ENCODE measurements at places on chromosomes 5 and 9. TPM values are rescaled to one million over a fixed set of nuclear protein-coding genes. Genes with fewer than 3 reads are reported as not detected.

DNA sequence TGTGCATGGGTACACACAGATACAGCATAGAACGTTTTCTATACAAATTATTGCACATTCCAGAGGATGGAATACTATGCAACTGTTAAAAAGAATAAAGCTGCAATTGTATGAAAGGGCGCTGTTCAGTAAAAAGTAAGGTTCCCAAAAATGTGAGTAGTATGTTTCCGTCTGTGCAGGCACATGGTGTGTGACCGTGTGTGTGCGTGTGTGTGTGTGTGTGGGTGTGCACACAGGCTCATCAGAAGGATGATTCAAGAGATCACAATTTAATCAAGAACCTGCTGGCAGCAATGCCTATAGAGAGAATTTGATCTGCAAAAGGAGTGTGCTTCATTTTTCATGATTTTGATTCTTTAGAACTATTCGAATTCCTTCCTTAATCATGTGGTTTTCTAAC lies 76.3 kb downstream of the SEMA4D start:
- H3K4me3 ChIP-seq: peak overlapping the region; percentile 37
- peak overlapping the region; percentile 86 for H3K27ac ChIP-seq
- H3K36me3 ChIP-seq: peaks cover 70% of the 10 kb centered on the region
- DNase-seq: no peak
- H3K4me1 ChIP-seq: peaks cover 87% of the 10 kb centered on the region

BAAT gene
- 0.07 TPM for total RNA-seq

- no peaks in the 10 kb centered on the region for H3K36me3 ChIP-seq
- H3K27ac ChIP-seq: no peak overlapping the region
- H3K4me1 ChIP-seq: no peaks in the 10 kb centered on the region
- no peaks in the 10 kb centered on the region for H3K27me3 ChIP-seq
- H3K4me3 ChIP-seq: no peak overlapping the region
Observed at GRCh38 chr9:136316896-136317676, 10.3 kb upstream of the GPSM1 start.

GRCh38 chr9:92735636-92736562 lies 28.7 kb downstream of the BICD2 start:
- DNase-seq: no peak
- peaks cover 28% of the 10 kb centered on the region for H3K4me1 ChIP-seq

SLC34A3 gene
- total RNA-seq: not detected

MEGF10 gene
- total RNA-seq: not detected

DNA sequence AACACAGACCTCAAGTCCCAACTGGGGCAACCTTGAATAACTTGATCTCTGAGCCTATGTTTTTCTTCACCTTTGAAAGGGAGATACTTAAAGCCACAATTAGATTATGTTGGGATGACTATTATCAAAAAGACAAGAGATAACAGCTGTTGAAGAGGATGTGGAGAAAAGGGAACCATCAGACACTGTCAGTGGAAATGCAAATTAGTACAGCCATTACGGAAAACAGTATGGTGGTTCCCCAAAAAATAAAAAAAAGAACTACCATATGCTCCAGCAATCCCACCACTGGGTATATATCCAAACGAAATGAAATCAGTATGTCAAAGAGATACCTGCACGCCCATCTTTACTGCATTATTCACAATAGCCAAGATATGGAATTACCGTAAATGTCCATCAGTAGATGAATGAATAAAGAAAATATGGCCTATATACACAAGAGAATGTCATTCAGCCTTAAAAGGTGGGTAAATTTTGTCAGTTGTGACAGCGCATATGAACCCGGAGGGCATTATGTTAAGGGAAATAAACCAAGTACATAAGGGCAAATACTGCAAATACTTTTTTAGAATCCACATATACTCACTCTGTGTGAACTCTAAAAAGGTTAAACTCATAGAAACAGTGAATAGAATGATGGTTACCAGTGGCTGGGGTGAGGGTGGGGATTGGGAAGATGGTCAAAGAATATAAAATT lies 12.7 kb downstream of the FAT2 start:
- H3K4me3 ChIP-seq: no peak overlapping the region
- H3K27me3 ChIP-seq: peaks cover 17% of the 10 kb centered on the region
- H3K4me1 ChIP-seq: peaks cover 2% of the 10 kb centered on the region
- DNase-seq: no peak
- H3K36me3 ChIP-seq: no peaks in the 10 kb centered on the region
- no peak overlapping the region for H3K27ac ChIP-seq

DNA sequence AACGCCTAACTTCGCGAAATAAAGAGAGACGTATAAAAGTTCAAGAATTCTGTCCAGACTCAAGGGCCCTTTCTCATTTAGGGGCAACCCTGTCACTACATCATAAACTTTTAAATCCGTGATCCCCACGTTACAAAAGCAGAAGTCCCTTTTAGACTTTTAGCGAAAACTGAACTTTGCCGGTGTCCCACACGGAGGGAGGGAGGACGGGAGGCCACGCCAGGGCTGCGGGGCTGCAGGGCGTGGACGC lies 515 bp upstream of the F2R start:
- peak overlapping the region; percentile 41 for H3K27ac ChIP-seq
- DNase-seq: peak; percentile 74
- H3K36me3 ChIP-seq: no peaks in the 10 kb centered on the region
- peaks cover 30% of the 10 kb centered on the region for H3K4me1 ChIP-seq
- peak overlapping the region; percentile 88 for H3K4me3 ChIP-seq

DNA sequence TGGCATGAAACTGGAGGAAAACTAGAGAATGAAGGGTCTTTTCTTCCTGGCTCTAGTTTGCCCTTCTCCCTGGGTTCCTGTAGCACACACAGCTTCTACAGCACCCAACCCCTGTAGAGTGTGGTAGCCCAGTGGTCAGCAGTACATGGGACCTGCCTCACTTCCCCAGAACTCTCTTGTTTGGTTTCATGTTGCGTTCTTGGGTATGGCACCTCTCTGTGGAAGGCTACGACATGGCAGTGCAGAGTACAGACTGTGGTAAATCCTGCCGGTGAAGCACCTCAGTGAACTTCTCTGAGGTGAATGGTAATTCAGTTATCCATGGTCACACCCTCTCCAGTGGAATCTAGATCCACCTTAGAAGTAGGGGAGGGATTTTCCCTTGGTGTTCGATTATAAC lies 105.5 kb downstream of the TLR4 start:
- H3K4me3 ChIP-seq: no peak overlapping the region
- H3K27me3 ChIP-seq: peaks cover 10% of the 10 kb centered on the region
- no peak overlapping the region for H3K27ac ChIP-seq
- no peak for DNase-seq
- no peaks in the 10 kb centered on the region for H3K4me1 ChIP-seq
- no peaks in the 10 kb centered on the region for H3K36me3 ChIP-seq

OTULINL gene
- total RNA-seq: 9.4 TPM

ANGPTL2 gene
- total RNA-seq: not detected

- no peak overlapping the region for H3K4me3 ChIP-seq
- H3K27ac ChIP-seq: peak overlapping the region; percentile 7
- H3K4me1 ChIP-seq: peaks cover 3% of the 10 kb centered on the region
Observed at GRCh38 chr9:68732405-68733020, 27.5 kb downstream of the PIP5K1B start.

- H3K4me1 ChIP-seq: no peaks in the 10 kb centered on the region
- no peak overlapping the region for H3K4me3 ChIP-seq
- H3K27ac ChIP-seq: no peak overlapping the region
- no peaks in the 10 kb centered on the region for H3K36me3 ChIP-seq
- no peaks in the 10 kb centered on the region for H3K27me3 ChIP-seq
Observed at GRCh38 chr9:110620726-110621125, 41.2 kb upstream of the SVEP1 start.

DNA sequence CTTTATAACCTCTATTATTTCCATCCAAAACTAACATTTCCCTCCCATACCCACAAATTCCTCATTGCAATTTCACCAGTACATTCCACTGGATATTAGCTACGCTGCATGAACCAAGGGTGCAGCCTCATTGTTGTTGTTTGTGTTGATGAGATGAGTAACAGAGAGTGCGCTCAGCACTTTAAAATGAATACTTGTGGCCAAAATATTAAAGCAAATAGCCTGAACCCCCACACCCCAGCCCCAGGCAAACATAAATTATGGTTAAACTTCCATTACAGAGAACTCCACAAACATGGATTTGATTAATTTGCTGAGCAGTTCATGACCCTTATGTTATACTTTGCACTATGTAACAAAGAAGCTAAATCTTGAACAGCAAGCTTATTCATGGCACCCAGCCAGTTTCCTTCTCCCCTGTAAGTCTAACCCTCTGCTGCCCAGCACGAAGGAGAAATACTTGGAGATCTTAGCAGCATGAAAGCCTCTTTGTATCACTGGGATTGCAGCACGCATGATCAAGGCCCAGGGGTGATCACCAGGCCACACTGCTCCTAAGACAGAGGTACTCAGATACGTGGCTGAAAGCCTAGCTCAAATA lies 205.0 kb downstream of the DOCK8 start:
- no peaks in the 10 kb centered on the region for H3K4me1 ChIP-seq
- DNase-seq: no peak
- no peak overlapping the region for H3K4me3 ChIP-seq
- no peaks in the 10 kb centered on the region for H3K27me3 ChIP-seq
- H3K36me3 ChIP-seq: peaks cover 71% of the 10 kb centered on the region

GRCh38 chr9:105457560-105458294 lies 9.9 kb downstream of the FSD1L start:
- no peaks in the 10 kb centered on the region for H3K27me3 ChIP-seq
- H3K4me1 ChIP-seq: no peaks in the 10 kb centered on the region
- no peak overlapping the region for H3K4me3 ChIP-seq
- H3K27ac ChIP-seq: no peak overlapping the region
- H3K36me3 ChIP-seq: peaks cover 12% of the 10 kb centered on the region
- no peak for DNase-seq

GRCh38 chr9:84755380-84755779 lies 85.9 kb downstream of the NTRK2 start:
- H3K4me1 ChIP-seq: peaks cover 44% of the 10 kb centered on the region
- peak overlapping the region; percentile 85 for H3K27ac ChIP-seq
- peak overlapping the region; percentile 60 for H3K4me3 ChIP-seq
- H3K36me3 ChIP-seq: peaks cover 2% of the 10 kb centered on the region
- no peak for DNase-seq

DNA sequence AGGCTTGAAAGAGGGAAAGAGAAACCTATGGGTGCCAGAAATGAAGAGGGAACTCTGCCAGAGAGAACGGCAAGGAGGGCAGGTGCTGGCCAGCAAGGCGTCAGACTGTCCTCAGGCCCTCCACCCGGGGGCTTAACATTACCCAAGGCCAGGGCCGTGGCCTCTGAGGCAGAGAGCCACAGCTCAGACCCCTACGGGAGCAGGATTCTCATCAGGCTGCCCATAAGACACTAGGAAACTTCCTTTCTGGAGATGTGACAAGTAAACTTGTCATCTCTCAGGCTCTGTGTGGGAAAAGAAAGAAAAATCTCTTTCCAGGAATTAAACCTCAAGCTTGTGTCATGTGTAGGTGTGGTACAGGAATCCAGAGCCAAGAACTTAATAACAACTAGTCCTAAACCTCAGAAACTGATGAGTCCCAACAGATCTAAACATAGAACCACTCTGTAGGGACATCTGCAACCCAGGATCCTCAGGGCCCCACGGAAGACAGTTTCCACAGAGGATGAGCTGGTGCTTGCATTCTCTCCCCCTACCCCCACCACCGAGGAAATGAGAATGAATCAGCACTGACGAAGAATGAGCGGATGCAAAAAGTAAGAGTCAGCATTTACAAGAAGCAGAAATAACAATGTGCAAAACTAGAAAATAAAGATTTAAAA lies 74.3 kb downstream of the DCP2 start:
- peak overlapping the region; percentile 17 for H3K4me3 ChIP-seq
- no peaks in the 10 kb centered on the region for H3K36me3 ChIP-seq
- no peaks in the 10 kb centered on the region for H3K27me3 ChIP-seq
- peaks cover 24% of the 10 kb centered on the region for H3K4me1 ChIP-seq
- H3K27ac ChIP-seq: peak overlapping the region; percentile 55

DNA sequence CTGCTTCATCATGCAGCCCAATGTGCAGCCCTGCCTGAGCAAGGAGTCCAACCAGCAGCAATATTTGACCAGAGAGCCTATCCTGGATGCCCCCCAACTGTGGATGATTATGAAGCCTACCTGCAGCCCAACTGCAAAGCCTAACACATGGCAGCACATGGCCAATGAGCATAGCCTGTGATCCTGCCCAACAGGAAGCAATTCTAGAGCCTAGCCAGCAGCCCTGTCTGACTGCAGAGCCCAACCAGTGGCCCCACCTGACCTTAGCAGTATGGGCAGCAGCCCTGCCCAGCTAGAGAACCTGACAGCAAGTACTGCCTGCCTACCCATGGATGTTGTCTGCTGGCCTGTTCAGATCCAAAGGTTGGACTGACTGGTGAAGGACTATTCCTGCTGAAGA lies 97.3 kb upstream of the SH3GL2 start:
- H3K36me3 ChIP-seq: no peaks in the 10 kb centered on the region
- H3K27ac ChIP-seq: no peak overlapping the region
- no peaks in the 10 kb centered on the region for H3K4me1 ChIP-seq
- H3K27me3 ChIP-seq: no peaks in the 10 kb centered on the region
- DNase-seq: no peak

DNA sequence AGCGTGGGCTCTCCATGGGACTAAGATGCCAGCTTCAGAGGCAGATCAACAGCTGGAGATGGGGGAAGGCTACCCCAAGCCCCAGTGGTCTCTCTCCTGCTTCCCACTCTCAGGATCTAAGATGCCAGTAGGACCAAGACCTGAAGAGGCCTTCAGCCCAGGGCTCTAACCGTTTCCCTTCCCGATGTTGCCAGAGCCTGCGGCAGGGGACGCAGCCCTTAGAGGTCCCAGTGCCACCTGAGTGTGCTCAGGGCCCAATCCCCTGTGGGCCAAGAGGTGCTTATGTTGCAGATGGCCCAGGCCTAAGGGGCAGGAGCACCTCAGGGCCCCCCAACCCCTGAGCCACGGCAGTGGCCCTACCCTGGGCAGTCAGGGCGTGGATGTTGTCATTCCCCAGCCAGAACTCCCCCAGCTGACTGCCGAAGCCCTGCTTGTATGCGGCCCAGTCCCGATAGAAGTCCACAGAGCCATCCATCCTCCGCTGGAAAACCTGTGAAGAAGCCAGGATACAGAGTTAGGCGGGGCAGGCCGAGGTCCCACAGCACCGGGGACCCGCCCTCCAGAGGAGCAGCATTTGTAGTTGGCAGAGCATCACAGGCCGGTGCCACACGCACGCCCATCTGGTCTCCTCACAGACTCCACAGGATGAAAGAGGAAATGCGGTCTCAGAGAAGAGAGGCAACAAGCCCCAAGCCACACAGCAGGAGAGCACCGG lies 5.4 kb downstream of the FCN1 start:
- no peak overlapping the region for H3K27ac ChIP-seq
- H3K4me3 ChIP-seq: no peak overlapping the region
- no peaks in the 10 kb centered on the region for H3K4me1 ChIP-seq
- DNase-seq: no peak
- no peaks in the 10 kb centered on the region for H3K36me3 ChIP-seq

GRCh38 chr9:129435291-129435690 lies 185.6 kb downstream of the C9orf50 start:
- no peak overlapping the region for H3K4me3 ChIP-seq
- H3K27me3 ChIP-seq: peaks cover 57% of the 10 kb centered on the region
- H3K27ac ChIP-seq: no peak overlapping the region
- DNase-seq: no peak

FOXI1 gene
- total RNA-seq: not detected

DNA sequence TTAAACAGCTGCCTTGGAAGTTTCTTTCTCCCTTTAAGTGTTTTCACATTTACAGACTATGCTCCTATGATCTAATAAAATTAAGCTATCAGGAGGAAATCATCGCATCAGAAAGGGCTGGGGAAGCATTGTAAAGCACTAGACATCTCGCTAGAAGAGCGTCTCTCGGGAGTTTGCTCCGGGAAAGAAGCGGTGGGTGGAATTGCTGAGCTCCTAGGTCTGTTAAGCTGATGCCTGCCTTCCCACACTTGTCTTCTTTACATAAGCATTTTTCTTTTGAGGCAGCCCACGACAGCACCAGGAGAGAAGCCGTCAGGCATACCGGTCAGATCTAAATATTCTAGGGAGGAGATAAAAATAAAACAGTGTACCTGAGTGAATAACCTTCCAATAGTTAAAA lies 541.7 kb upstream of the TUSC1 start:
- H3K4me1 ChIP-seq: no peaks in the 10 kb centered on the region
- no peak for DNase-seq
- no peaks in the 10 kb centered on the region for H3K36me3 ChIP-seq

Measured in activated CD4-positive, alpha-beta T cell treated with anti-CD3 and anti-CD28 coated beads, Interleukin-2, amount 10 ng/mL, durations not matched to agents 24 days and 14 days (primary cell).